CD4-positive, alpha-beta T cell treated with Interleukin-1 beta for 1 hour (primary cell): ENCODE measurements at places on chromosomes 16 and 17.

GRCh38 chr17:2023692-2024571 is 1.2 kb downstream of the RTN4RL1 start:
- DNase-seq: peak; percentile 72

- DNase-seq: no peak
These were observed 15.7 kb downstream of the ETV4 start for GRCh38 chr17:43530288-43531081.

DNA sequence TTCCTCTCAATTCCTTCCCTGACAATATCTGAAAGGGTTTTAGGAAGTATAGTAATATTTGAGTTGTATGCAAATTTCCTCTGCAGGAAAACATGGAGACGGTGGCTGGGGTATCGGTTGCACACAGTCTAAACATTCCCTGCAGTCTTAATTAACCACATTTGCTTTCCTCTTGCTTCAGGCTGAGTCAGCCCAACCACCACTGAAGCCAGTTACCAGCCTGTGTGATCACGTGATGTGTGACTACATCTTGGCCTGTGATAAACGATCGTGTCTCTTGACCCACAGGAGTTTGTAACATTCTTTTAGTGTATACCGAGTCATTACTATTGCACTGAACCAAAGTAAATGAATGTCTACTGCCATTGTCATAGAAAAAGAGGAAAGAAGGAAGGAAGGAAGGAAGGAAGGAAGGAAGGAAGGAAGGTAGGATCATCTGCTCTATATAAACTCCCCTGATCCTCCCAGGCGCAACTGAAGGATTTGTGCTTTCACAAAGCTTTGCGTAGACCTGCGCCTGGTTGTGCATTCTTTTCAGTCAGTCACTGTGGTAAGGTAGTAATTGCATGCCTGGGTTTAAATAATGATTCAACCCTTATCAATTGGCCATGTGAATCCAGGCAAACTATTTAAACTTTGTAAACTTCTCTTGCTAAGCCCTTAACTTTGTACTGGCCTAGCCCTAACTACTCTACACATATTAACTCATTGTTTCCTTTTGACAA is 280.6 kb upstream of the SALL1 start:
- no peak for DNase-seq

- DNase-seq: no peak
These were observed 386.0 kb downstream of the SOX9 start for GRCh38 chr17:72506773-72507172.

DNA sequence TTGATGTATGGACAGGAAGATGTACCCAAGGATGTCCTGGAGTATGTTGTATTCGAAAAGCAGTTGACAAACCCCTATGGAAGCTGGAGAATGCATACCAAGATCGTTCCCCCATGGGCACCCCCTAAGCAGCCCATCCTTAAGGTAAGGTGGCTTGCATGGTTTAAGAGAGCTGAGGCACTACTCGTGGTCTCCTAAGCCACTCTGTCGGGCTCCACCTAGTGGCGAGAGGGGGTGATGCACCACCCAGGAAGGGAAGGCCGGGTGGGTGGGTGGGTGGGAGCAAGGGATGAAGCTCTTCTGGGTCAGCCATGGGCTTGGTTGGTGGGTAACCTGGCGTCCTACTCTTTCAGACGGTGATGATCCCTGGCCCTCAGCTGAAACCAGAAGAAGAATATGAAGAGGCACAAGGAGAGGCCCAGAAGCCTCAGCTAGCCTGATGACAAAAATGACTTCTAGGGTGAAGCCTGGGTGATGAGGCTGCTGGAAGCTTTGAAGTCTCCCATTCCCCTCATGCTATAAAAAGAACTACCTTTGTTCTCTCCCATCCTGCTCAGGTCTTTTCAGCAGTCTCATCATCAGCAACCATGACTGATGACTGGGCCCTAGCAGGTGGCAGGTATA is 21.5 kb downstream of the GPR179 start:
- DNase-seq: peak; percentile 66

DNA sequence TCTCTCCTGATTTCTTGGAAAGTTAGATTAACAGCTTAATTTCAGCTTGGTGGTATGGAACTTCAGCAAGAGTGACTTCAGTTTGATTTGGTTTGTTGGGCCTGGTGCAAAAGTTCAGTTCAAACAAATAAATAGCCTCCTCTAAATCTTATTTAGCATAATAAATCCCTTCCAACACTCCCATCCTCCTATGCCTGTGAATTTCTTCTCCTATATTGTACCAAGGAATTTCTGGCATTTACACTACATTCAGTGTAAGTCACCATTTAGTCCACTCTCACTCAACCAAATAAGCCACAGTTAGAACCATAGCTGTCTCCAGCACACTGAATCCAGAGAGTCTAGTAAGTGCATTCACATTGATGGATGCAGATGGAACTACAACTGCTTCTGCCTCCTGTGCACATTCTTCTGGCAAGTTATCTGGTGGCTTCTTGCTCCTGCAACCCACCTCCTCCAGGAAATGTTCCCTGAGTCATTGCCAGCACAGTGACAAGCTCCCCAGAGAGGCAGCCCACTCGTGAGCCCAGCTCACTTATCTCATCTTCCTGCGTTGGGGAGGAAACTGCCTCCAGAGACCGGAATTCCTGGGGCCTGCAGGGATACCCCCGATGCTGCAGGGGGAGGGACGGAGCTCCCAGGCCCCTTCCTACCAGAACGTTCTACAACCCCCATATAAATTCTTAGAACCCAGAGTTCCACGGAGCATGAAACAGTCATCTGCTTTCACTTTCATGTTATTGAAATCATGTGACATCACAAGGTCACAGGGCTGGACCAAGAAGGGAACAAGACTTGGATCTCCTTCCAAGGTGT is 318.3 kb downstream of the PHKB start:
- DNase-seq: peak; percentile 16

- DNase-seq: no peak
These were observed 854 bp downstream of the MFSD6L start for GRCh38 chr17:8798176-8798845.

DNA sequence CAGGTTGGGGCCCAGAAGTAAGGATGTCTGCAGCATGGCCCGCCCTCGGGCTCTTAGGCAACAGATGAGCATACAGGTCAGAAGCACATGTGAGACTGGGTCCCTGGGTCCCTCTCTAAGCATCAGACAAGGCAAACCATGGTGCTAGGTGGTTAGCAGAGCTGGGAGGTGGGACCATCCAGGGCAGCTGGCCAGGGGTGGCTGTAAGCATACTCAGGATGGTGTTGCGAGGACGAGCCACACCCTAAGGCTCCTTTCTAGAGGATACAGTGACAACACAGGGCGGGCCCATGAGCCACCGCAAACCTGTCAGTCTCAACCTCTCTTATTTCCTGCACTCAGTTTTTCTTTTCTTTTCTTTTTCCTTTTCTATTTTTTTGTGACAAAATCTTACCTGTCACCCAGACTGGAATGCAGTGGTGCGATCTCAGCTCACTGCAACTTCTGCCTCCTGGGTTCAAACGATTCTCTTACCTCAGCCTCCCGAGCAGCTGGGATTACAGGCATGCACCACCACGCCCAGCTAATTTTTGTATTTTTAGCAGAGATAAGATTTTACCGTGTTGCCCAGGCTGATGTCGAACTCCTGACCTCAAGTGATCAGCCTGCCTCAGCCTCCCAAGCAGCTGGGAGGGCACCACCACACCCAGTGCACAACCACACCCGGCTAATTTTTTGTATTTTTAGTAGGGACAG is 3.6 kb downstream of the FA2H start:
- DNase-seq: no peak

- DNase-seq: no peak
These were observed 41.8 kb downstream of the KCNJ12 start for GRCh38 chr17:21417921-21418320.

DNA sequence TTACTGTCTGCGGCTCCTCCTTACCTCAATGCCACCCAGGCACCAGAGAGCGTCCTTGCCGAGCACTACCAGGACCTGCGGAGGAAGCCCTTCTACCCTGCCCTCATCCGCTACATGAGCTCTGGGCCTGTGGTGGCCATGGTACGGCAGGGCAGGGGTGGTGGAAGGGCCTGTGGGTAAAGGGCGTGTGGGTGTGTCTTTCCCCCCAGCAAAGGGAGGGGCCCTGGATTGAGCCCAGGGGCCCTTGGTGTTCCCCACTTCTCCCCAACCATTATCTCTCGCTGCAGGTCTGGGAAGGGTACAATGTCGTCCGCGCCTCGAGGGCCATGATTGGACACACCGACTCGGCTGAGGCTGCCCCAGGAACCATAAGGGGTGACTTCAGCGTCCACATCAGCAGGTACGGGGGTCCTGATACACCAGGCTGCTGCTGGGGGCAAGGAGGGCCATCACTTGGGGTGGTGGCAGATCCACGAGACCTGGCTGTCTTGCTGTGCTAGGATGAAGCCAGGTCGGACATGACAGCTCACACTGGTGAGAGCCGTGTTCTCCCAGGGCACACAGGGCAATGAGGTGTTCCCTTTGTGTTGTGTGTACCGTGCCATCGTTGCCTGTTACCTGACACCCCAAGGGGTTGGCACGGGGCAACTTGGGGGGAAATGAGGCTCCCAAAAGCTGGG is 2.2 kb upstream of the DECR2 start:
- no peak for DNase-seq

- DNase-seq: peak; percentile 54
These were observed 3.7 kb upstream of the RAP1GAP2 start for GRCh38 chr17:2792366-2793169.

DNA sequence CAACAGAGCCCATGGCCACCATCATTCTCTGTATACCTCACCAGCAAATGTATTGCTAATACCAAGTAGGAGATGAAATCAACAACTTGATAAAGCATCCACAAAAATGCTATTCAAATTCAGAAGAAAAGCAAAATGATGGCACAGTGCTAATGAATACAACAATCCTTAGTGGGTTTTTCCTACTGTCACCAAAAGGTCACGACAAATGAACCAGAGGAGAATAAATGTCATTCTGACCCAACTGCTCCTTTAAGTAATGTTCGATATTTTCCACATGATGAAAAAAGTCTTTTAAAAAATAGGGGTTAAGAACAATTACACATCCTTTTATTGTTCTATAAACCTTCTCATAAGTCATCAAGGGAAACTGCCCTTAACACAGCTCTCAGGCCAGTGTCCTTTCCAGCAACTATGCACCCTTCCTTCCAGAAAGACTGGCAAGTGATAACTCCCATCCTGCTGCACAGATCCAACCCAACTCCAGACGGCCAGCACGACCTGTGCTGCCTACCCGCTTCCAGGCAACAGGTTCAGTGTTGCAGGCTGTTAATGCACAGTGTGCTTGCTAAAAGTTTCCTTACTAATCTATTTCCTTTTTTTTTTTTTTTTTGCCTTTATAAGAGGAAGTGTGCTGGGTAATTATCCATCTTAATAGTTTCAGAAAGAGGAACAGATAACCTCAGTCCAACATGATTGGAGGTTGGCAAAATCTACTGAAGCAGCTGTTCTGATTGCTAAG is 15.4 kb downstream of the FBXO31 start:
- no peak for DNase-seq
